ENCODE measurements at places on chromosomes 1 and 21.

DNA sequence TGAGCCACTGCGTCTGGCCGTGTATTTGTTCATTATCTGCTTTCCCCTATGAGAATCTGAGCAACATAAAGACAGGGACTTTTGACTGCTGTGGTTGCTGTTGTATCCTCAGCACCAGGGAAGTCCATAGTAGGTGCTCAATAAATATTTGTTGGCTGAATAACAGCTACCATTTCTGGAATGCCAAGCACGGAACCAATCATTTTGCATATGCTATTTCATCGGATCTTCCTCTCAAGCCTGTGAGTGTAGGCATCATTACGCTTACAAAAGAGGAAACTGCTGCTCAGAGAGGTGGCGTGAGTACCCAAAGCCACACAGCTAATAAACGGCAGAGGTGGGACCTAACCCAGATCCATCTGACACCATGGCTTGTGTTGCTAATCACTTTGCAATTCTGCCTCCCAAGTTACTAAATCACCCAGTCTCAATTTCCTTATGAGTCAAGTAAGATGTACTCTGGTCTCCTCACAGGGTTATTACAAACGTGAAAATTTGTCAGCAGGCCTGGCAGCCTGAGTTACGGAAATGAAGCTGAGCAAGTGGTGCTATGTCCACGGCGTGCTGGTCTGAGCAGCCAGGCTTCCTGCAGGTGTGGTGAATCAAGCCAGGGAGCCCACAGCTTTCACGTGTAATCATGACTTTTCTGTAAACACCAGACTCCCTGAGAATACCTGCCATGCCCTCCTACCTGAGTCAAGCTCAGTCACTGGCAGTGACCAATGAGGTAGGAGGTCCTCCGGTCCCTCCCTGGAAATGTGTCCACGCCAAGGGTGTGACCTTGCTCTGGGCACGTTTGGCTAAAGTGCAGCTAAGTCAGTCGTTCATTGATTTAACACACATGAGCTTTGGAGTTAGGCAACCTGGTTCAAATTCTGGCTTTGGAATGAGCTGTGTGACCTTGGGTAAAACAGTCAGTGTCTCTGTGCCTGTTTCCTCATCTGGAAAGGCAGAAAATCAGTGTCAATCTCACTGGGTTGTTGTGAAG is 4.8 kb upstream of the RHCE start:
- no peak for DNase-seq

- no peak for DNase-seq
Observed at GRCh38 chr1:167661527-167662426, 31.7 kb downstream of the RCSD1 start.

- DNase-seq = no peak
Observed at GRCh38 chr1:81974883-81975555, 174.3 kb downstream of the ADGRL2 start.

GRCh38 chr1:243409284-243409683 is 153.4 kb downstream of the SDCCAG8 start:
- DNase-seq = no peak

GRCh38 chr1:240803151-240803550 is 191.2 kb upstream of the GREM2 start:
- no peak for DNase-seq

GRCh38 chr1:64312431-64312830 is 109.0 kb downstream of the UBE2U start:
- no peak for DNase-seq

DNA sequence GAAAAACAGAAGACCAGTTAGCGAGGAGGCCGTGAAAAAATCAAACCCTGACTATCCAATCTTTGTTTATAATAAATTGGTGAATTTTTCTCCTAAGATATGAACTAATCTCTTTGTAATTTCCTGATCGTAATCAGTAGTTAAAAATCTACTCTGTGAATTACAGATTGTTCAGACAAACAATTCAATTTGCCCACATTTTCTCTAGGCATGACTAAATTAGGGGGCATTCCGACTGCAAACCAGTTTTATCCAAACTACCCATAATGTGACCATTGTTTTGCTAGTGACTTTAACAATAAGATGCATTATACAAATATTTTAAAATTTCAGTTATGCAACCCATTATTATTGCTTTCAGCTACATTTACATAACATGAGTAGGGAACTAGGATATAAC is 546.9 kb upstream of the ADAMTS5 start:
- no peak for DNase-seq

DNA sequence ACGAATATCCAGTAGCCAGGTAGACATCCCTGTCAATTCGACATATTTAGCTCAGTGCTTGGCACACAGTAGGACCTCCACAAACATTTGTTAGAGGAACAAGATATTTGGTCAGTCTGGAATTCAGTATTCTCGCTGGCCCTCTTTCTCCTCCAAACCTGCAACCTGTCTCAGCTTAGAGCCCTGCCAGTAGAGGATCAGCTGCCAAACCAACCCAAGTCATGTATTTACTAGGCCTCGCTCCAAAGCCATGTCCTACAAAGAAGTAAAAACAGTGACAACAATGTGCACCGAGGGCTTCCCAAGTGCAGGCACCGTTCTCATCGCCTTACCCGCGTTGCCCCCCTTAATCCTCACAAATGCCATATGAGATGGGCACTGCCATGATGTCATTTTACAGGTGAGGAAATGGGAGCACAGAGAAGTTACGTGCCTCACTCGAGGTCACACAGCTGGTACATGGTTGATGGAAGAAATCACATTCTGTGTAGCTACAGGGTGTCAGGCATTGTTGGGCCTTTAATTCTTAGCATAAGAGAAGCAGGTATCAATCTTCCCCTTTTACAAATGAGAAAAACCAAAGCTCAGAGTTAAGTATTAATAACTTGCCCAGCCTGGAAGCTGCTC is 26.0 kb upstream of the CDCA8 start:
- DNase-seq = no peak

- DNase-seq = no peak
Observed at GRCh38 chr21:36990508-36991205, 15.8 kb upstream of the RIPPLY3 start.

DNA sequence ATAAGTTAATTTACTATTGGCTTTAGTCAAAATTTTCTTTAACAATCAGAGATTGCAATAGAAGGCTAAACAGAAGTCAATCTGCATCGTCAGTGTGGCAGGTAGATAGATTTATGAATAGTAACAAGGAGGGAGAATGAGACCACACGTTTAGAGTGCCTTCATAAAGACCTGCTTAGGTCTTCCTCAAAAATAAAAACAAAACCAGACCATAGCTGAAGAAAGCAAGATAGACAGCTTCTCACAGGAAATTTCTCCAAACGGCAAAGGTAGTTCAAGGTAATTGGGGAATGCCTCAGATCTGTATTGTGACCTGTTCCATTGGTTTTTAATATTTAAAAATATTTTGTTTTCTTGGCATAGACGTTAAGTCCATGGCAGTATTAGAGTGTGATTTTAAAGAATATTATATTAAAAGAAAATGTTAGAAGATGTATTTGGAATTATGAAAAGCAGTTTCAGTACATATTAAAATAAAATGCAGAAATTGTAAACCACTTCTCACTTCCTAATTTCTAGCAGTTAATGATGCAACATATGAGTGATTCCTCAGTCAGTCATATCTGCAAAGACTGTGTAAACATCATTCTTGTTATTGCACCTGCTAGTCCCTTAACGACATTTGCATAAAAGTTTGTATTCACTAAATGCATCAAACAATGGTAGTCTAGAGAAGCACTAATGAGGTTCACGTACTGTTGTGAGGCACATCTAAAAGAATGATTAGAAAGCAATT is 278.0 kb downstream of the HLX start:
- DNase-seq = no peak

- DNase-seq = no peak
Observed at GRCh38 chr1:82091729-82092128, 291.0 kb downstream of the ADGRL2 start.

GRCh38 chr21:43726686-43727518 is 8.0 kb downstream of the PDXK start:
- DNase-seq = no peak

DNA sequence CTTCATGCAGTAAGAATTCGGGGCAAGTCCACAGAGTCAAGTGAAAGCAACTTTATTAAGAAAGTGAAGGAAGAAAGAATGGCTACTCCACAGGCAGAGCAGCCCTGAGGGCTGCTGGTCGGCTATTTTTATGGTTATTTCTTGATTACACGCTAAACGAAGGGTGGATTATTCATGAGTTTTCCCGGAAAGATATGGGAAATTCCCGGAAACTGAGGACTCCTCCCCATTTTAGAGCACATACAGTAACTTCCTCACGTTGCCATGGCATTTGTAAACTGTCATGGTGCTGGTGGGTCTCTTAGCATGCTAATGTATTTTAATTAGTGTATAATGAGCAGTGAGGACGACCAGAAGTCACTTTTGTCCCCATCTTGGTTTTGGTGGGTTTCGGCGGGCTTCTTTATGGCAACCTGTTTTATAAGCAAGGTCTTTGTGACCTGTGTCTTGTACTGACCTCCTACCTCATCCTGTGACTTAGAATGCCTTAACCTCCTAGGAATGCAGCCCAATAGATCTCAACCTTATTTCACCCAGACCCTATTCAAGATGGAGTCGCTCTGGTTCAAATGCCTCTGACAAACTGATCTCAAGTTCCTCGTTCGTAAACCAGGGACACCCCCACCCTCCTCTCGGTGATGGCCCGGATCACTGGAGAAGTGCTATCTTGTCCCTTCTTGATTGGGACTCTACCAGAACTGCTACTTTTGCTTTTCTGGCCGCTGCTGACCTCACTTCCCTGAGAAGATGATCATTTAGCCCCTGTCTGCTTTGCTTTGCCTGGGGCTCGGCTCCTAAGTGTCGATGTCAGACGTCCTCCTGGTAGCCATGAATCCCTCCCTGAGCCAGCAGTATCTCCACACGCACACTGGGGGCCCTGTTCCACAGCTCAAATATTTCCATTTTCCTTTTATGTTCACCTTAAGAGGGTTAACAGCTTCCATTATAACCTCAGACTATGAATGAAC is 48.8 kb downstream of the CLSTN1 start:
- DNase-seq = no peak

DNA sequence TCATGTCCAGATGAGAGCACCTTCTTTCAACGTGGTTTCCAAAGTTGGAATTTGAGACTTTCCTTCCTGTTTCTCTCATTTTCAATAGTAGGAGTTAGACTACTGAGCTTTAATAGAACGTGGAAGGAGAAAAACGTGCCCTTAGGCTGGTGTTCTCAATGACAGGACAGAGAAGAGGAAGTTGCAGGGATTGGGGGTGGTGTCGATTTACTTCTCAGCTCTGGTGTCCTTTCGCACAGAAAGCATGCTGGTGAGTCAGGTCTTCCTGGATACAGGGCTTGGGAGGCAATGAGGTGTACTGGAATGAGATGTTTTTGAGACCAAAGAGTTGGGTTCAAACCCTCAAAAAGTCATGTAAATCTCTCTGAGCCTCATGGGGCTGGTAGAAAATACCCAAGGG is 67.1 kb downstream of the HIVEP3 start:
- no peak for DNase-seq

DNA sequence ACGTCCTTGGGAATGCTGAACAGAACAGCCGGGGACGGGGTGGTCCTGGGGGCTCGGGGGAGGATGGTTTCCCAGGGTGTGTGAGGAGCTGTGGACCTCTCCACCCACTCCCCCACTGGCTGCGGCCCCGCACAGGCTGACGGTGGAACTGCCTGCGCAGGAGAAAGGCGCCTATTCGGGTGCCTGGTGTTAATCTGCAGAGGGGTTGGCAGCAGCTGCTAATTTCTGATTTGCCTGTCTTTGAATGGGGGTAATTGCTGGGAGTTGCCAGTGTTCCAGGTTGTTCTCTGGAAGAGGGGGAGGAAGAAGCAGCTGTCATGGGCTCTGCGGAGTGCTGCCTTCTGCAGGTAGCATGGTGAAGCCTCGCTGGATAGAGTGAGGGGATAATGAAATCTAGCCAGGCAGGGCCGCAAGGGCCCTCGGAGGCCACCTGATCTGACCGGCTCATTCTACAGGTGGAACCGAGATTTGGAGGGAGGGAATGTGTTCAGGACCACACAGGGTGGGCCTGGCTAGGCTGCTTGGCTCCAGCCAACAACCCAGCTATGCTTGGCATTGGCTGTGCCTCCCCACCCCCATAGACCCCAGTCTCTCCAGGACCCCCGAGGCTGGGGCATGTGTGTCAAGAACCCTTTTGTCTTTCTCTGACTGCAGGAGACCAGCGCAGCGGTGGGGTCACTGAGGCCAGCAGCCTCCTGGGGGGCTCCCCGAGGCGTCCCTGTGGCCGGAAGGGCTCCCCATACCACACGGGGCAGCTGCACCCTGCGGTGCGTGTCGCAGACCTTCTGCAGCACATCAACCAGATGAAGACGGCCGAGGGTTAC is 67.1 kb downstream of the PTPRU start:
- no peak for DNase-seq

DNA sequence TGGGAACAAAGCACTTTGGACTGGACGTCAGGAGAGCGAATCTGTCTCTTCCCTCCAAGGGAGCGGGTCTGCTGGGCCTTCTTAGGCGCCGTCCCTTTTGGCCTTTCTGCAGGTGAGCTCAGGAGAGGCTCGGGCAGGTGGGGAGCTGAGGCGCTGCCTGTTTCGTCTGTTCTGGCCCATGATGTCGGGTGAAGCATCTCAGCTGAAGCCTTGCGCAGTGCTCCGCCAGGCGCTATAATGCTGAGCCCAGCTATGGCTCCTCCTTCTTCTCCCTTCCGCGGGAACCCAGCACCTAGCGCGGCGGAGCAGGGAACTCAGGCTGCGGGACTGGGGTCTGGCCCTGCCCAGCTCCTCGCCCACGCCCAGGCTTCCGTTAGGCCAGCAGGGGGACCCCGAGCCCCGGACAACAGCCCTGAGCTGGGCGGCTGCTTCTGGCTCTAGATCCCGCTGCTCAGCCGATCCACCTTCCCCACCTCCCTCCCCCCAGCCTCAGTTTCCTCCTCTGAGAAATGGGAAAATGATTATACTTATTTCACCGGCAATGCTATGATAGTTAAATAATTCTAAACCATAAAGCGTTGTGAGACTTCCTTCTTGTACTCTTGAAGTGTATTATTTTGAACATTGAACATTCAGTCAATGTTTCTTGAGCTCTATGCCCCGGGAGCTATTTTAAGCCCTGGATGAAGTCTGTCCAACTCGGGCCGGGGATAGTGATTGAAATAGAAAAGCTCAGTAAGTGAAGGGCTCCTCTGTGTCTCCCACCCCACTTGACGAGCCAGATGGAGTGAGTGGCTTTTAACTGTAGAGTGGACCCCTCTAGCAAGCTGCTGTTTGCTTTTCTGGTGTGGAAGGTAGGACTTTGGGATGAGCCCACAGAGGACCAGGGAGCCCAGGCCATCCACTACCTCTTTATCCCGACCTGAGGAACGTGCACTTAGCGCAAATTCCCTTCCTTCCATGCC is 9.6 kb upstream of the ADORA1 start:
- DNase-seq = no peak

DNA sequence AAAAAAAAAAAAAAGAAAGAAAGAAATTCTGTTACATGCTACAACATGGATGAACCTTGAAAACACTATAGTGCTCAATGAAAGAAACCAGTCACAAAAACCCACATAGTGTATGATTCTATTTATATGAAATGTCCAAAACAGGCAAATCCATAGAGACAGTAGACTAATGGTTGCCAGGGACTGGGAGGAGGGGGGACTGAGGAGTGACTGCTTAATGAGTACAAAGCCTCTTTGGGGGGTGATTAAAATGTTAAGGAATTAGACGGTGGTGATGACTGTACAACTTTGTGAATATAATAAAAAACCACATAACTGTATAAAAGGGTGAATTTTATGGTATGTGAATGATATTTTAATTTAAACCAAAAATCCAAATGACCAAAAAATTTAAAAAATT is 116.0 kb upstream of the GUCA2B start:
- no peak for DNase-seq

- no peak for DNase-seq
Observed at GRCh38 chr1:28290851-28291250, 31.5 kb downstream of the SESN2 start.
